Endothelial cell of umbilical vein (primary cell): ENCODE measurements at places on chromosomes 7 and 10. TPM values are rescaled to one million over a fixed set of nuclear protein-coding genes. Genes with fewer than 3 reads are reported as not detected.
A peak's percentile ranks its signal among the peaks of the same experiment; 100 is the strongest.

The IDE gene
- 10.7 and 11.7 TPM in 2 replicates for polyA plus RNA-seq

The AKR1C2 gene
- 0.59 and 0.84 TPM in 2 replicates for polyA plus RNA-seq

The SFRP5 gene
- not detected in 2 replicates for polyA plus RNA-seq

The CALML3 gene
- polyA plus RNA-seq: not detected in 2 replicates

GRCh38 chr10:104041891-104042535, 43.7 kb downstream of the COL17A1 start:
- DNase-seq: no peak
- no peaks in the 10 kb centered on the region for H3K4me1 ChIP-seq
- H3K27me3 ChIP-seq: no peaks in the 10 kb centered on the region
- no peak overlapping the region for H3K4me3 ChIP-seq
- H3K27ac ChIP-seq: no peak overlapping the region
- no peaks in the 10 kb centered on the region for H3K36me3 ChIP-seq

DNA sequence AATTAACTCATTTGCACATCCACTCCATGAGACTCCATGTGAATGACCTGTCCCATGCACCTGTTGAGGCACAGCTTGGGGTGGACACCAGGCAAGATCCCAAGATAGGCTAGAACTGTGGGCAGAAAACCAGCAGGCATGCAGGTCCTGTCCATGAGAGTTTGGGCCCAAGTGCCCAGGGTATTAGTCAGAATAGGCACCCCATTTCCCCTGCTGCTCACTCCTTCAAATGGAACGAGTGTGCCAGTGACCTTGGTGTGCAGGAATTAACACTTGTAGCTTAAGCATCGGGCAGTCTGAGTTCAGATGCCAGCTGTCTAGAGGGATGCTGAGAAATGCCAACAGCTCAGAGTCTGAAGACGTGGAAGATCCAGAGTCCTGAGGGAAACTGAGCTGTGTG, 254.1 kb upstream of the GLI3 start:
- no peak overlapping the region for H3K27ac ChIP-seq
- DNase-seq: no peak
- H3K36me3 ChIP-seq: no peaks in the 10 kb centered on the region
- peaks cover 13% of the 10 kb centered on the region for H3K27me3 ChIP-seq
- no peak overlapping the region for H3K4me3 ChIP-seq

DNA sequence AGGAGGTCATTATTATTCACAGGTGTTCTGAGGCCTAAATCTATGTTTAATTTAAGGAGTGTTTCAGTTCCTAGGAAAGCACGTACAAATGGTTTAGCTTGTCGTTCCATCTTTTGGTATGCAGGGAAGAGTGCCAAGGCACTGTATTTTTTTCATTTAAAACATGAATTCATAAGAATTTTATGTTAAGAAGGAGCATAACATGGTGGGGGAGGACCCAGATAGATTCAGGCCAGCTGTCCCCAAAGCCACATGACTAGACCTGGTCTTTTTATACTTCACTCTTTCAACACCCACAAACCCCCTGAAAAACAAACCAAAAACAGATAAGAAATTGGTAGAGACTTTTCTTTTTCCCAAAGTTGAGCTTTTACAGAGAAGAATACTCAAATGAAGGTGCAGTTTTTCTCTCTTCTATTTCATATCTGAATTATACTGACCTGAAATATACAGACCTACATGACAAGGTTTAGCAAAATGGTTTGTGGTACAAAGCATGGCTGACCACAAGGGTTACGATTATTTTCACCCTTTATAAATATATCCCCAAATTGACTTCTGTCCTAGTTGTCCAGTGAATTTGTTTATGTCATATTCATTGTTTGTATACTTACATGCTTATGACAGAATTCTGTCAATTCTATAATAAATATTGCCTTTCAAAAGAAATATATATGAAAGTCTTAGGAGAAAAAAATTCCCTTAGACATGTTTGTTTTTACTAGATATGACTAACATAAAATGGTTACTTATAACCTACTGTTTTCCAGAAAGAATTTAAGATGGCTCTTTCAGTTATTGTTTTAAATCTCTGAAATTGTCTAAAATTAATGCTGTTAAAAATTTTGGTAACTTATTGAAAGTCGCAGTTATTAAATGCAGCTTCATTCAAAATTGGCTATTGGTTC, 71.3 kb downstream of the AP3M1 start:
- peak overlapping the region; percentile 90 for H3K27ac ChIP-seq
- peaks cover 21% of the 10 kb centered on the region for H3K36me3 ChIP-seq
- no peak overlapping the region for H3K4me3 ChIP-seq
- H3K4me1 ChIP-seq: peaks cover 50% of the 10 kb centered on the region

DNA sequence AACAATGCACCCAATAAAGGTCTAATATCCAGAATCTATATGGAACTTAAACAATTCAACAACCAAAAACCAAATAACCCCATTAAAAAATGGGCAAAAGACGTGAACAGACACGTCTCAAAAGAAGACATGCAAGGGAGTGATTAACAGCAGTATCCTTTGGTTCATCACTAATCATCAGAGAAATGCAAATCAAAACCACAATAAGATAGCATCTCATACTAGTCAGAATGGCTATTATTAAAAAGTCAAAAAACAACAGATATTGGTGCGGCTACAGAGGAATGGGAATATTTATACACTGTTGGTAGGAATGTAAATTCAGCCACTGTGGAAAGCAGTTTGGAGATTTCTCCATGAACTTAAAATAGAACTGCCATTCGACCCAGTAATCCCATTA, 46.6 kb downstream of the MSRB2 start:
- H3K4me3 ChIP-seq: no peak overlapping the region
- no peak overlapping the region for H3K27ac ChIP-seq
- no peaks in the 10 kb centered on the region for H3K36me3 ChIP-seq
- no peak for DNase-seq
- H3K27me3 ChIP-seq: no peaks in the 10 kb centered on the region

DNA sequence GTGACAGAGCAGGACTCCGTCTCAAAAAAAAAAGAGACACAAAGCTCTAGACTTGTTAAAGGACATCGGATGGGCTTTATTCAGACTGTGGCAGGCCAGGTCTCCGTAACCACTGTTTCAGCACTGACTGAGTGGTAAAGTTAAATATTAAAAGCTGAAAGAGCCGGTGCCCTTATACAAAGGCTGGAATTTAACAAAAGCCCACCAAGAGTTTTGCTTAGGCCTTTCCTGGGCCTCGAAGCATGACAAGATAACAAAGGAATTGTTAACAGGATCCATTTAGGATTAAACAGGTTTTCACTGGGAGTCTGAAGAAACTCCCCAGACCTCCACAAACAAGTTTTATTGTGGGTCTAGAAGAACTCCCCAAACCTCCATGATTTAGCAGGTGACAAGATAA, 727.8 kb downstream of the TYW1 start:
- H3K36me3 ChIP-seq: no peaks in the 10 kb centered on the region
- no peak overlapping the region for H3K27ac ChIP-seq
- H3K4me1 ChIP-seq: no peaks in the 10 kb centered on the region
- H3K4me3 ChIP-seq: no peak overlapping the region
- H3K27me3 ChIP-seq: no peaks in the 10 kb centered on the region
- no peak for DNase-seq

DNA sequence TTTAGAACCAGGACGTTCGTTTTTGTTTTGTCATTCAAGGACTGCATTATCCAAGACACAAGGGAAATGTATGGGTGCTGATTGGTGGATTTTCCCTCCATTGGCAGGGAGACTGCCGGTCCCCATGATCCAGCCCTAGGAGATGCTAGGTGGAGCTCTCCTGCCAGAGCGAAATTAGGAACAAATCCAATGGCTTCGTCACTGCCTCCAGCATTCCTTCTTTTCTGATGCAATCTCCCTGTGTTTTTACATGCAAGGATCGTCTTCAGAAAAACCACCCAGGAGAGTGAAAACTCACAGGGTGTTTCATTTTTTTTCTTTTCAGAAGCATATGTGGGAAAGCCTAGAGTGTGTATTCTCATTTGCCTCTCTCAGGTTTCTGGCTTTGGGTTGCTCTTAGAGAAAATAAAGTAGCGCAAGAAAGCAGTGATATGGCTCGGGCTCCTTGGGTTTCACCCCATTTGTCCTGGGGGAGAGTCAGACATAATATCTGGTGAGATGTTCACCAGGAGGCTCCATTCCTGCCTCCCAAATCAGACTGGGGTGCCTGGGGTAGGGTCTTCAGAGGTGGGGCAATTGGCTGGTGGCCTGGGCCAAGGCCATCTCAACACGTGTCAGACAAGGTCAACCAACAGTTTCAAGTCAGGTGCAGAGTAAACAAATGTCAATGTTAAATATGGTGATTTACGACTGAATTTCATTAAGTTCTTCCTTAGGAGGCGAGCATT, 450.9 kb upstream of the MKI67 start:
- H3K36me3 ChIP-seq: no peaks in the 10 kb centered on the region
- H3K27ac ChIP-seq: no peak overlapping the region
- no peaks in the 10 kb centered on the region for H3K27me3 ChIP-seq
- DNase-seq: no peak
- no peak overlapping the region for H3K4me3 ChIP-seq

GRCh38 chr10:13632884-13633440, 46.2 kb downstream of the PRPF18 start:
- peaks cover 10% of the 10 kb centered on the region for H3K4me1 ChIP-seq
- H3K27ac ChIP-seq: no peak overlapping the region
- no peak for DNase-seq
- H3K4me3 ChIP-seq: no peak overlapping the region
- H3K27me3 ChIP-seq: no peaks in the 10 kb centered on the region

- H3K4me1 ChIP-seq: no peaks in the 10 kb centered on the region
- H3K27me3 ChIP-seq: no peaks in the 10 kb centered on the region
- no peaks in the 10 kb centered on the region for H3K36me3 ChIP-seq
- no peak overlapping the region for H3K27ac ChIP-seq
These were observed 201.5 kb downstream of the LRMDA start for GRCh38 chr10:75632805-75633462.
